Stimulated activated CD4-positive, alpha-beta T cell treated with anti-CD3 and anti-CD28 coated beads, Interleukin-15, amount 100 ng/mL, for 24 hours (primary cell): ENCODE measurements at places on chromosomes 1 and 21.

GRCh38 chr1:53132176-53132575 lies 10.3 kb downstream of the SLC1A7 start:
- DNase-seq = no peak

DNA sequence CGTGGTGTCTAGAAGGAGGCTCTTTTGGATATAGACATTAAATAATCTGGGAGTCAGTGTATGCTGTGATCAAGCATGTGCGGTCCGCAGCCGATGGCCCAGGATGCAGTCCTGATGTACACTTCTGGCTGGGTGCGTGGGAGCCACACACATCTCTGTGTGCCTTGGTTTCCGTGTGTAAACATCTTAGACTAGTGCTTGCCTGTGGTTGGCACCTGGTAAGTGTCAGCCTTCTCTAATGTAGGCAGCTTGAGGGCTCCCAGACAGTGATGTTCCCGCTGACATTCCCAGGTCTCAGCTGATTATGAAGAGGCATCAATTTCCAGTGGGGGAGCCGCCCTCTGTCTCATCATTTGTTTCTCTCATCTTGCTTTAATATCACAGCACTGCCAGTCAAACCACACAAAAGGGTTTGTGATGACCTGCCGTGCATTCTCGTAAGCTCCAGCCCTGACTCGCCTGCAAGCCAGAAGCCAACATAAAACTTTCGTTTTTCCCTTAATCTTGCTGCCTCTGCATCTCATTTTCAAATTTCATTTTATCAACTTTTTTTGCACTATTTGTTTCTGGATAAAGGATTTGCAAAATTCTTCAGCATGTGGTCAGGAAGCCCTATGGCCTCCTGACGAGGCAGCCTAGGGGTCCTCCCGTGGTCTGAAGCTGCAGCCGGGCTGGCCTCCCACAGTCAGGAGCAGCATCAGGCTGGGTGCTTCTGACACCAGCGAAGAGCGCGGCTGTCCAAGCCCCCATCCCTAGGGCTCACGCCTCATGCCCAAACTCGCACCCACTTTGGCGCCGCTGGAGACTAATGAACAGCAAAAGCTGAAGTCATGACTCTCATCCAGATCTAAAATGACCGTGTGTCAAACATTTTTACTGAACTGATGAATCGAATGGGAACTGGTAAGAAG lies 28.1 kb downstream of the PDE9A start:
- DNase-seq = peak; percentile 27

DNA sequence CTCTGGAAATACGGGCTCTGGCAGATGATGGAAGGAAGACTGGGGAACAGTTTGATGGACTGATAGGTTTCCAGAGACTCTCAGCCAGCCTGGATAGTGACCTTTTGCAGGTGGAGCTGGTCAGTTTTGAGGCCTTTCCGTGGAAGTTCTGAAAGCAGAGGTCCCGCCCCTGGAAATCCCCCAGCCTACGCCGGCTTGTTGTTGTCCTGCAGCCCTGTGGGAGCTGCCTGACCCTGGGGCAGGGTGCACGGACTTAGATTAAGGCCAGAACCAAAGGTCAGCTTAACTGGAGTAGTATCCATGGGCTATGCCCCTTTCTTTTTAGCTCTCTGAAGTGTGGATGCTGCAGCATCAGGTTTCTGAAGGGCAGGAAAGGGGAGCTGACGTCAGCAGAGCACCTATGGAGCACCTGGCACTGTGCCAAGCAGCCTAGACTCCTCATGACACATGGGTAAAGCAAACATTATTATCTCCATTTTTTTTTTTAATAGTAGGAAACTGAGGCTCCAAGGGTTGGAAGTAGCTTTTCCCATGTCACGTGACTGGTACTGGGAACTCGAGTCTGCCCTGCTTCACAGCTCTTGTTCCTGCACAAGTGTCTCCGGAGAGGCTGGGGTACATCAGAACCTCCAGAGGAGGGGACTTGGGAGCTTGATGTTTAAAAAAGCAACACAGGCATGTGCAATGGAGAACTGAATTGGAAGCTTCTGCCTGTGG lies 38.5 kb downstream of the IER5 start:
- DNase-seq = no peak

DNA sequence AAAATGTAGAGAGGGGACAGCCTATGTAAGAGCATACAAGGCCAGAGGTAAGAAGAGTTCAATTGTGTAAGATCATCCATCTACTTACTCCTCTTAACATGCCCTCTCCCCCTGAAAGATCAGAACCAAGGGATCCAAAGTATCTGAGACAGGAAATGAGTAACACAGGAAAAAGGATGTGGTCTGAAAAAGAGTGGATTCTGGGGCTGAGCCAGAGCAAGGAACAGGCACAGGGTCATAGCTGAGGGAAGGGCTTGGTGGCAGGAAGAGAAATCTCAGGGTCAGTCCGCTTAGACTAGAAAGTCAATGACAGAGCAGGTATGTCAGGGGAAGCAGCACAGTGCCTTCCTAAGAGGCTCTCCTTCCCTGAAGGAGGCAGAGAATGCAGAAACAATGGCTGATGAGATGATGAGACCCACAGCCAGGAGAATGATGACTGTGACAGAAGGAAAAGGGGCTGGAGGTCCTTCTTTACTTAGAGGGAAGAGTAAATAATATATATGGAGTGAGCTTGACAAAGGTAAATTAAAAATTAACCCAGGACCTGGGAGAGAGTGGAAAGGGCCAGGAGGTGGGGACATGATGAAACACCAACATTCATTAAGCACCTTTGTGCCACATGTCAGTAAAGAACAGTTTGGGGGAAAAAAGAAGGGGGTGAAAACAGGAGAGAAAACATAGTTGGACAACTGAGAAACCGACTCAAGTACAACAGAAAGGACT lies 26.2 kb upstream of the A3GALT2 start:
- DNase-seq = peak; percentile 19

- DNase-seq = peak; percentile 7
Measured at GRCh38 chr21:35924714-35925301, 135.5 kb downstream of the SETD4 start.

- DNase-seq = no peak
Measured at GRCh38 chr1:67978890-67979516, 71.4 kb downstream of the DIRAS3 start.

DNA sequence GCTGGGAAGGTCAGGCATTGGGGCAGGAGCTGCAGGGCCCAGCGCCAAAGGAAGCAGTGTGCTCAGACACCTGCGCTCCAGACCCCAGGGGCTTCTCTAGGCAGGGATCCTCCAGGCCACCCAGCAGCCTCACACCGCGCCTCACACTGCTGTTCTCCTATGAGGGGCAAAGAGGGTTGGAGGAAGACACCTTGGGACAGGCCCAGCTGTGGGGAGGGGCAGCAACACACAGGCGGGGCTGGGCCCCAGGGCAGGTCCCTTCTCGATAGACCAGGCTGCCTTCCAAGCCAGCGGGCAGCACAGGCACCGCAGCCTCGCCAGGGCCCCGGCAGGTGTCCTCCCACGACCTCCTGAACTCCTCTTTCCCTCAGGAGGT lies 20.7 kb upstream of the PRSS38 start:
- DNase-seq = no peak

DNA sequence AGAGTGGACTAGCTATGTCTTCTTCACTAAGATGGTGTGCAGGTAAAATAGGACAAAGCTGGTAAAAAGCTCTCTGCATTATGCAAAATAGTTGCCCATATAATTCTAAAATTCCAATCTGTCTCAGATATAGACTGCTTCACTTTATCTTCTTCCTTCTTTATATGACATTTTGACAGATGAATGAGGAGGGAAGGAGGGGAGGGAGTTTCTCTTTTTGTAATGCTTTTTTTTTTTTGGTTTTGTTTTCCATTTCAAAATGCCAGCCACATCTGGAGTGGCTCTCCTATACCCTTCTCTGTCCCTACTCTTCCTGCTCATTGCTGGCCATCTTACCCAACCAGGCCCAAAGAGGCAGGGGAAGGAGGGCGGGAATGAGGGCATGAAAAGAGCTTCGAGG lies 24.2 kb upstream of the JUN start:
- DNase-seq = no peak

- no peak for DNase-seq
Measured at GRCh38 chr1:34019741-34020552, 145.1 kb downstream of the CSMD2 start.

GRCh38 chr1:26321315-26322041 lies 3.7 kb downstream of the CD52 start:
- DNase-seq = peak; percentile 97

- DNase-seq = no peak
Measured at GRCh38 chr1:19044471-19044870, 88.0 kb upstream of the IFFO2 start.

- no peak for DNase-seq
Measured at GRCh38 chr1:193311226-193311948, 125.0 kb upstream of the B3GALT2 start.

GRCh38 chr21:35344582-35344981 lies 295.5 kb upstream of the RUNX1 start:
- DNase-seq = no peak

DNA sequence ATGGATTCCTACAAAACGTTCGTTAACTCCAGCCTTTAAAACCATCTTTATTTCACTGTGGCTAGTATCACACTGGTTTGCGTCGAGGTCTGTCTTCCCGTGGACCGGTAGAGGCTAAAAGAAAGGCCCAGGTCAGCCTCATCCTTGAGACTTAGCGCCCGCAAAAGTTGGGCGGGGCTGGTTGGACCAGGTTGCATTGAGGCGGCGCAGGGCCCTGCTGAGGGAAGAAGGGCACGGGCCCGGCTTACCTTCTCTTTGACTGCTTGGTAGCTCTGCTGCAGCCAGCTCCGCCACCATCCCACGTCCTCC lies 455 bp downstream of the BSDC1 start:
- DNase-seq = peak; percentile 55

GRCh38 chr1:65360648-65361047 lies 51.3 kb downstream of the DNAJC6 start:
- DNase-seq = no peak

- DNase-seq = no peak
Measured at GRCh38 chr1:182235604-182235951, 156.0 kb downstream of the GLUL start.

DNA sequence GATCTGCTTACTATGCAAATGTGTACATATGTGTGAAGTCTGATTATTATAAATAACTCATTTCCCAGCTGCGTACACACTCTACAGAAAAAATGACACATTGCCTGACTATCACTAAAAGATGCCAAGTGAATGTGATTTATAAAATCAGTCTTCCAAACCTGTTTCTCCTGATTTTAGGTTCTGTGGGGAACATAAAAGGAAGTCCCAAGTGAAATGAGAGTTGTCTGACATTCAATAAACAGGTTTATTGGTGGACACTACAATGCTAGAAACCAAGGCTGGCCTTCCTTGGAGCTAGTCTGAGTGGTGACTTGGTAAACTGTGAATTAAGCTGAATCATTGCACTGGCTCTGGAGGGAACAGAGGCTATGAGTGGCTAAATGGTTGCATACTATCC lies 287.9 kb upstream of the ESRRG start:
- DNase-seq = no peak

- DNase-seq = peak; percentile 10
Measured at GRCh38 chr1:182784556-182785171, 4.9 kb upstream of the NPL start.

GRCh38 chr1:157288492-157288891 lies 150.3 kb upstream of the ETV3 start:
- DNase-seq = no peak

DNA sequence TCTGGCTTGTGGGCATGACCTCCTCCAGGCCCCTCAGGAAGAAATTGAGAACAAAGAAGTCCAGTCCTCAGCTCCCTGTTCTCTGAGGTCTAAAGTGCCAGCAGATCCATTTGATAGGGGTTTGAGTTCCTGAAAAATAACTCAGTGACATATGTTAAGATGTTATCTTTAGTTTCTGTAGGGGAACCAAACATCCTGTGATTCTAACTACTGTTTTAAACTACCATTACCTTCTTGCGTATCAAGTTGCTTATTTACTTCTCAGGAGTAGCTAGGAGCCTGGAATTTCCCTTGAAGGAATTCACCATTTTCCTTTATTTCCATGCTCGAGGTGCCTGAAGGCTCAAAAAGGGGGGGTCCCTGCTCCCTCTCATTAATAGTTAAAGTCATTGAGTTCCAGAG lies 18.8 kb upstream of the LIN9 start:
- DNase-seq = no peak

GRCh38 chr1:107003972-107004371 lies 52.5 kb upstream of the PRMT6 start:
- DNase-seq = no peak

DNA sequence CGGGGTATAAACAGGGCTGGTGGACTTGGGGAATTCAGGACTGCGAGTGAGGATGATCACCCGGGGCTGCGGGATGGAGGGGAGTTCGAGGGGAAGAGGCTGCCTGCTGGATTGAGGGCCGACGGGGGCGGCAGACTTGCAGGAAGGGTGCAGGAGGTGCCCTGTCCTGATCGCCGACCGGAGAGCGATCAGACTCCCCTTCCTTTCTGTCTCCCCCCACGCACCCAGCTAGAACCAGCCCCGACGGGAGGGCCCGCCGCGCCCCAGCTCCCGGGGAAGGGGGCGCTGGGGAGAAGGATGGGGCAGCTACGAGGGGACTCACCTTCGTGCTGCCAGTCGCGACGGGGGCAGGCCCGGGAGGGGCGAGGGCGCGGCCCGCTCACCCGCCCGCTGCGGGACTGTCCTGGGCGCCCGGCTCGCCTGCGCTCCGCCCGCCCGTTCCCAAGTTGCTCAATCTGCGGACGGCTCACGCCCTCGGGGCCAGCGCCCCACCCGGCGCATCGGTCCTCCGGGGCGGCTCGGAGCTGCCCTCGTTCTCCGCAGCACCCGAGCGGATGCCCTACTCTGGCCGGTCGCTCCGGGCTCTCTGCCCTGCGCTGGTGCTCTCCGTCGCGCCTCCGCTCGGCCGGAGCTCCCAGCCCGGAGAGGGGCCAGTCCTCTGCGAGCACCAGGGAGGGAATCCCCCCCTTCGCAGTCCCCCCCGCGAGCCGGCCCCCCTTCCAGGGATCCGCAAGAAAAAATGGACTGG lies at the start of gene RSPO1:
Gene RSPO1 (minus strand): TSS at position 649 of the 748 bp plus-strand sequence. CDS start 5,231 bp downstream, outside the sequence.
- peak; percentile 15 for DNase-seq

- no peak for DNase-seq
Measured at GRCh38 chr1:57353654-57354053, 70.2 kb downstream of the DAB1 start.

GRCh38 chr1:92964998-92965397 lies 3.7 kb upstream of the DIPK1A start:
- no peak for DNase-seq

- no peak for DNase-seq
Measured at GRCh38 chr1:154821083-154821482, 49.0 kb downstream of the KCNN3 start.

- DNase-seq = no peak
Measured at GRCh38 chr1:87398641-87399040, 70.0 kb downstream of the LMO4 start.

DNA sequence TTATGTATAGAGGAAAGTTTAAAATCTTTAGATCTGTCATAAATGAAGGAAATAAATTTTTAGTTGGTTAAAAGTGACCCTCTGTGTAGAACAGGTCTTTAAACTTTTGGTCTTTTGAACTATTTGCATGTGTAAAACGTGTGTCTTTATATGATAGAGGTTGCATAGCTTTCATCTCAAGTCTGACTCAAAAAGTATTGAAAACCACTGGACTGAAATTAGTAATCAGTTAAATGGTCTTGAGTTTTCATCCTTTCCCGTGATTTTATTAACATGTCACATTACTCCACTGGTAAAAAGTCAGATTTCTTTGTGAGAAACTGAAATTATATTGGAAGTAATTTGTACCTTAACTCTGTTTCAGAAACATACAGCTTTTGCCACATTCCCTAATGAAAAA lies 1.8 kb downstream of the RNPC3 start:
- DNase-seq = no peak

- no peak for DNase-seq
Measured at GRCh38 chr1:178819123-178819522, 51.8 kb downstream of the ANGPTL1 start.

GRCh38 chr1:100353071-100353801 lies 930 bp downstream of the CDC14A start:
- DNase-seq = peak; percentile 60

GRCh38 chr1:209766051-209766450 lies 10.2 kb downstream of the TRAF3IP3 start:
- DNase-seq = no peak
